CD4-positive, alpha-beta T cell (primary cell): ENCODE measurements at places on chromosomes 11 and 22.
A peak's percentile ranks its signal among the peaks of the same experiment; 100 is the strongest.

- no peaks in the 10 kb centered on the region for H3K4me1 ChIP-seq
- no peaks in the 10 kb centered on the region for H3K36me3 ChIP-seq
- H3K4me3 ChIP-seq = no peak overlapping the region
- H3K27ac ChIP-seq = no peak overlapping the region
These were observed 867.6 kb downstream of the TBC1D22A start for GRCh38 chr22:47629791-47630655.

DNA sequence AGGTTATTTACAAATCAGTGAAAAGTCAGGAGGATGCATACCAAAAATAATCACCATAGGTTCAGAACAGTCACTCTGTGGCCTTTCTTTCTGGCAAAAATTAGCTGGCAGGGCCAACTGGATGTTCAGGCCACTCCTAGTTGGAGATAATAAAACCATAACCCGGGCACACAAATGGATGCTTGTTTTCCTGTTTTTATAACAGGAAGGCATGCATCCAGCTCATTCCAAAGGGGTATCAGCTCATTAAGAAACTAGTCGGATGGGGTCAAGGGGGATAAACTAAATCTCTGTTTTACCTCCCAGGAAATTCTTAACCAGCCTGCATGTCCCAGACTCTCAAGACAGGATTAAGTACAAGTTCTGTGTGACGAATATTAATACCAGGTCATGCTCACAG lies 81.0 kb downstream of the FBXO7 start:
- H3K27me3 ChIP-seq = no peaks in the 10 kb centered on the region
- H3K4me3 ChIP-seq = no peak overlapping the region
- H3K36me3 ChIP-seq = no peaks in the 10 kb centered on the region
- no peak overlapping the region for H3K27ac ChIP-seq
- no peaks in the 10 kb centered on the region for H3K4me1 ChIP-seq

DNA sequence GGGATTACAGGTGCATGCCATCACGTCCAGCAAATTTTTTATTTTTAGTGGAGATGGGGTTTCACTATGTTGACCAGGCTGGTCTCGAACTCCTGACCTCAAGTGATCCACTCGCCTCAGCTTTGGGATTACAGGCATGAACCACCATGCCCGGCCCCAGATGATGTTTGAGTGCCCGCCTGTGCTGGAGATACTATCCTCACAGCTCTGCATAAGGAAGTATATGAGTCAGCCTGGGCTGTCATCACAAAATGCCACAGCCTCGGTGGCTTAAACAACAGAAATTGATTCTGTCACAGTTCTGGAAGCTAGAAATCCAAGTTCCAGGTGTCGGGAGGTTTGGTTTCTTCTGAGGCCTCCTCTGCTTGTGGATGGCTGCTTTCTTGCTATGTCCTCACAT lies 119.3 kb downstream of the OSBP2 start:
- H3K36me3 ChIP-seq = no peaks in the 10 kb centered on the region
- H3K27me3 ChIP-seq = no peaks in the 10 kb centered on the region
- H3K27ac ChIP-seq = no peak overlapping the region
- no peaks in the 10 kb centered on the region for H3K4me1 ChIP-seq
- DNase-seq = no peak
- no peak overlapping the region for H3K4me3 ChIP-seq

- H3K4me1 ChIP-seq = peaks cover 8% of the 10 kb centered on the region
- H3K27me3 ChIP-seq = peaks cover 4% of the 10 kb centered on the region
- no peak overlapping the region for H3K4me3 ChIP-seq
- H3K36me3 ChIP-seq = no peaks in the 10 kb centered on the region
- no peak overlapping the region for H3K27ac ChIP-seq
These were observed 17.1 kb downstream of the ZNRF3 start for GRCh38 chr22:28900379-28900925.

DNA sequence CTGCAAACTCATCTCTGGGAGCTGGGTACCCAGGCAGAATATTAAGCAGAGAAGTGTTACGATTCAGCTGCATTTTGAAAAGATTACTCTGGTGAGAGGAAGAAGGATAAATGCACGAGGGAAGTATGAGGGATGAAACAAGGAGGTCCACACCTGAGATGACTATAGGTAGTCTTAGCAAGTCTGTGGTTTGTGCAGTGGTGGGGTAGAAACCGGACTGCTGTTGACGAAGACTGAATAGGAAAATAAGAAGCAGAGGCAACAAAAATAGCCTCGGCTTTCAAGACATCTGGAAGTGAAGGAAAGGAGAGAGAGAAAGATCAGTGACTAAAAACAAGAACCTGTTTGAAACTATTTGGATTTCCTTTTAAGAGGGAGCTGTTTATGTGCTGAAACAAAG lies 810.8 kb downstream of the OPCML start:
- H3K4me3 ChIP-seq = no peak overlapping the region
- DNase-seq = no peak
- no peaks in the 10 kb centered on the region for H3K27me3 ChIP-seq
- H3K36me3 ChIP-seq = no peaks in the 10 kb centered on the region
- peaks cover 33% of the 10 kb centered on the region for H3K4me1 ChIP-seq

DNA sequence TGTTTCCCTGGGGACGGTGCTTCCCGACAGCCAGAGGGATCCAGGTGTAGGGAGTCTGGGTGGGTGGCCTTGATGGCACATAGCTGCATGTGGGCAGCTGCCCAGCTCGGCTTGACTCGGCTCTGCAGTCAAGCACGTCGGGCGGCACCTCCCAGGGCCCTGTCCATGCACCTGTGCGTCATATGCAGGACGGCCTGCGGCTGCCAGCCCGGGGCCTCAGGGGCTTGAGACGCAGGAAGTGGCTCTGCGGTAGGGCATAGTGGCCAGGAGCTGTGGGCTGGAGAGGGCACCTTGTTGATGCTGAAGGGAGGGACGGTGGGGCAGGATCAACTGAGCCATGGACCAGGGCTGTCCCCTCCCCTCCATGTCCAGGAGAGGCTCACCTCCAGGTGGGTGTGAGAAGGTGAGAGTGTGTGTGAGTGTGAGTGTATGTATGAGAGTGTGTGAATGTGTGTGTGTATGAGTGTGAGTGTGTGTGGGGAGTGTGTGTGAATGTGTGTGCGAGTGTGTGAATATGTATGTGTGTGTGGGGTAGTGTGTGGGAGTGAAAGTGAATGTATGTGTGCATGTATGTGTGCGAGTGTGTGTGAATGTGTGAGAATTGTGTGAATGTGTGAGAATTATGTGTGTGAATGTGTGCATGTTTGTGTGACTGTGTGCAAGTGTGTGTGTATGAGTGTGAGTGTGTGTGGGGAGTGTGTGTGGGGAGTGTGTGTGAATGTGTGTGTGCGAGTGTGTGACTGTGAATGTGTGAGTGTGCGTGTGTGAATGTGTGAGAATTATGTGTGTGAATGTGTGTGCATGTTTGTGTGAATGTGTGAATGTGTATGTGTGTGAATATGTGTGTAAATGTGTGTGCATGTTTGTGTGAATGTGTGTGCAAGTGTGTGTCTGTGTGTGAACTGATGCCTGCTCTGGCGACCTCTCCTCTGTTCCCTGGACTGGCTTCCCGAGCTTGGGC lies 5.7 kb upstream of the SUN2 start:
- DNase-seq = no peak
- H3K36me3 ChIP-seq = no peaks in the 10 kb centered on the region
- H3K4me3 ChIP-seq = no peak overlapping the region
- no peaks in the 10 kb centered on the region for H3K27me3 ChIP-seq

DNA sequence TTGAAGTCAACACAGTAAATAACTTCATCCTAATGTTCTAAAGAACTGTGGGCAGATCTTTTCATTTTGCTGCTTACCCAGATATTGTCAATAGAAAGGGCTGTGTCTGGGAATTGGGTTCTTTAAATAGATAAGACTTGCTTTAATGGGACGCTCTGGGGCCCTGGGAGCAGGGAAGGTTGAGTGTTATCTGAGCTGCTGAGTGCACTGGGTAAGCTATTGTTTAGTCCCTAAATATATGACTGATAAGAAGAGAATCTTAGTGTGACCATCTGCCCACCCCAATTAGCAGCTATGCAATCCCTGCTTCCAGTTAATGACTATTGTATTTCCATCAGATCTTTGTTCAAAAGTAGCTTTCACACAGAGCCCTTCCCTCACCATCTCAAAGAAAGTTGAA lies 44.4 kb downstream of the ARHGAP42 start:
- H3K4me1 ChIP-seq = no peaks in the 10 kb centered on the region
- H3K27ac ChIP-seq = no peak overlapping the region
- no peak overlapping the region for H3K4me3 ChIP-seq
- H3K27me3 ChIP-seq = no peaks in the 10 kb centered on the region

DNA sequence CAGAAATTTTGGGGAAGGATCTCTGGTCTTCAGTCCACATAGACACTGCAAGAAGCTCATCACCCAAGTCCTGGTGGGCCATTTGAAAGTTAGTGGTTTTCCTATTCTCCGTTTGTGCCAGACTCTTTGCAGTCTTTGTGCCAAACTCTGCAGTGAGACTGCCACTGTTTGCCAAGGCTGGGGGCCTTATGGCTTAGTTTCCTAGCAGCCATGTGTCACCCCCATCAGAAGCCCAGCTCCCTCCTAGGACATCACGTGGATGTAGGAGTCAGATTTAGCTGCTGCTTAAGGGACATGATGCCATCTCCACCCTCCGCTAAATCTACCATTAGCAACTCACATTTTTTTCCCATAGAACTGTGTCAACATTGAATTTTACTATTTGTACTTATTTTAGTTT lies 220.0 kb downstream of the C11orf91 start:
- H3K36me3 ChIP-seq = no peaks in the 10 kb centered on the region
- no peak overlapping the region for H3K27ac ChIP-seq
- no peak for DNase-seq
- peaks cover 1% of the 10 kb centered on the region for H3K27me3 ChIP-seq

DNA sequence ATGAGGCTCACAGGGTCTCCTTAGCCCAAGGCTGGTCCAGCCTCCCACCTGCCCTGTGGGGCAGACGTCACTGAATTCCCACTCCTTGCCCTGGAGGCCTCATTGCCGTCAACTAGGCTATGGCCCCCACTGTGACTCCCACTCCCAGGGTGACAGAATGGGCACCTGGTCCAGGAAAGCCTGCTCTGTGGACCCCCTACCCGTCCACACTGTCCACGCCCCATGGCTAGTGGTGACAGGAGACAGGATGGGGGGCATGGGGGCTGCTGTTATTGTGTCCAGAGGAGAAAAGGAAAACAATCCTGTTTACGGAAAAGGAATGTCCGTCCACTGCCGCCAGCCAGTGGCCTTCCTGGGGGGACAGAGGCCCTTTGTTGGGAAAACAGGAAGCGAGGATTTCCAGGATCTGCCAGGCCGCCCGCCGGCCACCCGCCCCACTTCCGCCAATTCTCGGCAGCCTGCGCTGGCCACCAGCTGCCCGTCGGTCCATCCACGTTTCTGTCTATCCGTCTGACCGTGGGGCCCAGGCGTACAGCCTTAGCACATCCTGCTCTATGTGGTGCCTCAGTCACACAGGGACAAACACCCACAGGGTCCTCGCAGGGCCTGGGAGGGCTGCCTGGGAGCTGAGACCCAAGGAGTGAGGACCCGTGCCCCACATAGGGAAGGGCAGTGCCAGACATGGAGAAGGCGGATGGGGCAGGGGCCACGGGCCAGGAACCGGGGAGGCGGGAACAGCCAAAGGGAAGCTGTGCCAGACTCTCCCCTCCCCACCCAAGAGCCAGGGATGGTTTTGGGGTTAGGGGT lies 19.5 kb downstream of the CRELD2 start:
- H3K27me3 ChIP-seq = no peaks in the 10 kb centered on the region
- peaks cover 60% of the 10 kb centered on the region for H3K4me1 ChIP-seq
- H3K36me3 ChIP-seq = no peaks in the 10 kb centered on the region
- no peak overlapping the region for H3K27ac ChIP-seq

GRCh38 chr11:27040302-27041115 lies at the start of gene BBOX1:
Gene BBOX1 (plus strand): TSS chr11:27040815. CDS start chr11:27055431, 14,616 bp downstream.
- no peak for DNase-seq
- H3K27me3 ChIP-seq = no peaks in the 10 kb centered on the region
- no peaks in the 10 kb centered on the region for H3K36me3 ChIP-seq

DNA sequence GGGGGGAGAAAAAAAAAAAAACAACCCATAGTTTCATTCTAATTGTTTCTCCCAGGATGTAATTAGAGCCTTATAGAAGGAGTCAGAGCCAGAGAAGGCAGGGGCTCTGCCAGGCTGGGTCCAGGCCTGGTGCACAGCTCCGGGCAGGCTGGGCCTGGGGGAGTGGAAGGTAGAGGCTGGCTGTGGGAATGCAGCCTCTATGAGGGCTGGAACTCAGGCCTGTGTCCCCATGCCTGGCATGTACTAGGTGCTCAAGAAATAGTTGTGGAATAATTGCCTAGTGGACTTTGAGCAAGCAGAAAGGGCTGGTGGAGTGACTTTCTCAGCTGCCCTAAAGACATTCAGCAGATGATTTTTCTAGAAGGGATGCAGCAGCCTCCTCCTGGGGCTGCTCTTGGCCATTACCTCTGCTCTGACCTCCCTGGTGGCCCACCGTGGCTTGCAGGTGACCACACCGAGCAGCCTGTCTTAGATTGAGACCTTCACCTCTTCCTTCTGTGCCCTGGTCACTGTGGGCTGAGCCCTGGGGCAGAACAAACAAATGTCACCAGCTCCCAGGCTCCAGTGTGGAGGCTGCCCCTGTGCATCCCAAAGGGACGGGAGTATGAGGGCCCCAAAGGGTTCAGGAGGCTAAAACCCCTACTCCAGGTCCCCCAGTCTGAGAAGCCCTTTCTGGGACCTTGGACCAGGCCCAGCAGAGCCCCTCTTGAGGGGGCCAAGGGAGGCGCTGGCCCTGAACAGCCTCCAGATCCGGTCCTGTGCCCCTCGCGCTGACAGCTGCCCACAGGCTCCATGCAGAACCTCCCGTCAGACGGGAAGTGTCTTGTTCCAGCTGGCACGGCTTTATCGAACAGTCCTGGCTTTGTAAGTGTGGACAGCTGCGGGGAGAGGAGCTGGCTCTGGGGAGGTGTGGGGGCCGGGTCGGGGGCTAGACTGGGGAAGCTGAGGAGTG lies 18.8 kb downstream of the MYEOV start:
- no peaks in the 10 kb centered on the region for H3K27me3 ChIP-seq
- H3K4me1 ChIP-seq = peaks cover 34% of the 10 kb centered on the region
- H3K36me3 ChIP-seq = no peaks in the 10 kb centered on the region
- no peak overlapping the region for H3K4me3 ChIP-seq
- H3K27ac ChIP-seq = no peak overlapping the region
- DNase-seq = no peak

DNA sequence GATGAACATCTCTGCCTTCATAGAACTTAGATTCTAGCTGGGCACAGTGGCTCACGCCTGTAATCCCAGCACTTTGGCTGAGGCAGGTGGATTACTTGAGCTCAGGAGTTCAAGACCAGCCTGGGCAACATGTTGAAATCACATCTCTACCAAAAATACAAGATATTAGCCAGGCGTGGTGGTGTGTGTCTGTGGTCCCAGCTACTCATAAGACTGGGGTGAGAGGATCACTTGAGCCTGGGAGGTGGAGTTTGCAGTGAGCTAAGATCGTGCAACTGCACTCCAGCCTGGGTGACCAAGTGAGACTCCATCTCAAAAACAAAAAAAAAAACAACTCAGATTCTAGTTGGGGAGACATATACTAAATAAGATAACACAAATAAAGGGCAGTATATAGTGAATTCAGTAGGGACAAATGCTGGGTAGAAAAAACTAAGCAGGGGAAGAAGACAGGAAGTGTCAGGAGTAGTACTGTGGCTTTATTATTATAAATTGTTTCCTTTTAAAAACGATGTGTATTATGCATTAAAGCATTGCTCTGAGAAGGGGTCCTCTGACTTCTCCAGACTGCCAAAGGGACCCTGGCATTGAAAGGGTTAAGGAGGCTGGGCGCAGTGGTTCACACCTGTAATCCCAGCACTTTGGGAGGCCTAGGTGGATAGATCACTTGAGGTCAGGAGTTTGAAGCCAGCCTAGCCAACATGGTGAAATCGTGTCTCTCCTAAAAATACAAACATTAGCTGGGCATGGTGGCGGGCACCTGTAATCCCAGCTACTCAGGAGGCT lies 46.7 kb downstream of the PACS1 start:
- peaks cover 90% of the 10 kb centered on the region for H3K4me1 ChIP-seq
- H3K27ac ChIP-seq = peak overlapping the region; percentile 62
- H3K4me3 ChIP-seq = no peak overlapping the region
- H3K36me3 ChIP-seq = no peaks in the 10 kb centered on the region
- DNase-seq = no peak
